ENCODE measurements at places on chromosomes 3 and 15.

- peak; percentile 70 for DNase-seq
Measured at GRCh38 chr3:32240159-32240545, 1.7 kb downstream of the CMTM8 start.

DNA sequence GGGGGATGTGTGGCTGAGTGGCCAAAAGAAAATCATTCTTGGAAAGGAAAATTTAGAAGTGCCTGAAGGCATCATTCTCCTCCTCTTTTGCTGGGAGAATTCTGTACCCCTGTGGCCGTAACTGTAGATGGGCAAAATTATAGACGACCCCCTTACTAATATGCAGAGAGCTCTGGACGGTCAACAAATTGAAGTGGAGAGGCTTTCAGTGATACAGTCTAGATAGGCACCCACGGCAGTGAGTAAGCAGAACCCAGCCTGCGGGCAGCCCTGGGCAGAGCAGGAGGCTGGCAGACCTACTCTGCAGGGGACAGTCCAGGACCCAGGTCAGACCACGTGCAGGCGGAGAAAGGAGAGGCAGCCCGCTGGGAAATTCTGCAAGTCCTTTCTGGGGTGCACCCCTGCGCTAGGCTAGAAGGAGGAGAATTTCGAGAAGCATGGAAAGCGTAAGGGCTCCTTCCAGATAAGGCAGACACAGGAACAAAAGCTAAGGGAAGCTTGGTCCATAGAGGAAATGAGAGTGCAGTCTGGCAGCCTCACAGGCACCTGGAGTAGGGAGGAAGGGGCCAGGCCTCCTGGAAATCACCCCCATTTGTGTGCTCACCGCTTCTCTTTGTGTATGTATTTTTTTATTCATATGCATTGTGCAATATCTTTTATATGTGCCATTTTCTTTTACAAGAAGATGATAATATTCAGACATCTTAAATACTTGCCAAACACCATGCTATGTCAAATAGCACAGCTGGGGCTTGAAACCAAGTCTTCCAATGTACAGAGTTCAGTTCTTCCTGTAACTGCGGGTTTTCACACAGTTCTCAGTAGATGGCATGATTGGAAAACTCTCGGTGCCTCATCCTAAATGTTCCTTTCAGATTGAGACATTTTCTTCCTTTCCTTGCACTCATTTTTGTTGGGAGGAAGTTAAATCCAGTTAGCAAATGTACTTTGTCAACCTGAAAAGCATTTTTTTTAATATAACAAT lies 40.2 kb downstream of the LRRK1 start:
- DNase-seq: no peak

DNA sequence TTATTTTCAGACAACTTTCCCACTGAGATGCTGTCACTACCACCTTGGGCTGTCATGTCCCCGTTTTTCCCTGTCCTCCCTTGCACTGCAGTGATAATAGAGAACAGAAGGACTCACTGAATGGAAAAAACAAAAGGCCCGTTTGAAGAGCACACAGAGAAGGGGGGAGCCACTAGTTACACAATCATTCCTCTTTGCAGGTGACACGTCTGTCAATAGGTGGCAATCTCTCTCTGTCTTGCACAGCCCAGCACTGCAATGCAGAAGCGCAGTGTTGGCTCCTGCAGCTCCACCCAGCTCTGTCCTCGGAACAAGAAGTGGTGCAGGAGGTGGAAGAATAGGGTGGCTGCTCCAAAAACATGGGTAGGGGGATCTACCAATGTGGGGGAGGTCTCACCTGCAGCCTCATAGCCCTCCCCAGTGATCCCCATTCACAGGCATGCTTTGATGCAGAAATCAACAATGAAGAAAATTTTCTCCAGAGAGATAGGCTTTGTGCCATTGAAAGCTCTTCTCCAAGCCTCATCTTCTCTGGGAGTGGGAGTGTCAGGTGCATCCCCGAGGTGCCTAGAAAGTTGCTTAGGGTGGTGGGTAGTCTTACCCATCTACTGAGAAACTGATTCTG lies 31.8 kb downstream of the FSTL1 start:
- peak; percentile 66 for DNase-seq

- DNase-seq: no peak
Measured at GRCh38 chr3:197376735-197377555, 78.5 kb upstream of the DLG1 start.

DNA sequence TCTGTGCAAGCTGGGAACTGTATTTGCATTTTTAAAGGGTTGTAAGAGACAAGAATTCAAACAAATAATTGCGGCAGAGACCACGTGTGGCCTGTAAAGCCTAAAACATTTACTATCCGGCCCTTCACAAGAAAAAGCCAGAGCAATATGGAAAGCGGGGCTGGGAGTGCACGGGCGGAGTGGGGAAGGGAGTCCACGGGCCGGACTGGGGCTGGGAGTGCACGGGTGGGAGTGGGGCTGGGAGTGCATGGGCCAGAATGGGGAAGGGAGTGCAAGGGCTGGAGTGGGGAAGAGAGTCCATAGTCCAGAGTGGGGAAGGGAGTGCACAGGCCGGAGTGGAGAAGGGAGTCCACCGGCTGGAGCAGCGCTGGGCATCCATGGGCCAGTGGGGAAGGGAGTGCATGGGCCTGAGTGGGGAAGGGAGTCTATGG lies 41.2 kb downstream of the KLF15 start:
- DNase-seq: no peak

DNA sequence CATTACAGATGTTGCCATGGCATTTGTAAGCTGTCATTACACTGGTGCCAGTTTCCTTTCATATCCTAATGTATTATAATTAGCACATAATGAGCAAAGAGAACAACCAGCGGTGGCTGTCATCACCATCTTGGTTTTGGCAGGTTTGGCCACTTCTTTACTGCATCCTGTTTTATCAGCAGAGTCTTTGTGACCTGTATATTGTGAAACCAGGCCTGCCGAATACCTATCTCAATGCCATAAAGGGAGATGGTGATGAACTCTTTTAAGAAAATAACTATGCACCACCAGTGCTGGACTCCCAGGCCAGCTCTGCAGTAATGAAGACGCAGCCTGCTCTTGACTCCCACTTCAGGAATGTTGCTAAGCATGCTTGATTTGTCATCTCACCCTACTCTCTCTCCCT lies 458.1 kb upstream of the NR2F2 start:
- DNase-seq: no peak

DNA sequence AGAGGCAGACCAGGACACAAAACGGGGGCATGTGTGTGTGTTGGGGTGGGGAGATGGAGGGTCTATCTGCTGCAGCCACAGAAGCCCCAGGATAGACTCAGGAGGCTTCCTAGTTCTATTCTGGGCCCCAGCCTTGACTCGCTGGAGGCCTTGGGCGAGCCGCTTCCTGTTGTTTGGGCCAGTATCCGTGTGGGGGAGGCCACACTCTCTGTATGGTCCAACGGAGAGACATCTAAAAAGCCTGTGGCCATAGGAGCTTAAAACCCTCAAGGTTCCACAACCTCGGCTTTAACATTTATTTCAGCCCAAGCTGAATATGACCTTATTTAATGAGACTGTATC lies 32.8 kb downstream of the POC1A start:
- DNase-seq: no peak

All from SHP77 (cell line).